ENCODE measurements at places on chromosomes 1 and 21. TPM values are rescaled to one million over a fixed set of nuclear protein-coding genes. Genes with fewer than 3 reads are reported as not detected.

DNA sequence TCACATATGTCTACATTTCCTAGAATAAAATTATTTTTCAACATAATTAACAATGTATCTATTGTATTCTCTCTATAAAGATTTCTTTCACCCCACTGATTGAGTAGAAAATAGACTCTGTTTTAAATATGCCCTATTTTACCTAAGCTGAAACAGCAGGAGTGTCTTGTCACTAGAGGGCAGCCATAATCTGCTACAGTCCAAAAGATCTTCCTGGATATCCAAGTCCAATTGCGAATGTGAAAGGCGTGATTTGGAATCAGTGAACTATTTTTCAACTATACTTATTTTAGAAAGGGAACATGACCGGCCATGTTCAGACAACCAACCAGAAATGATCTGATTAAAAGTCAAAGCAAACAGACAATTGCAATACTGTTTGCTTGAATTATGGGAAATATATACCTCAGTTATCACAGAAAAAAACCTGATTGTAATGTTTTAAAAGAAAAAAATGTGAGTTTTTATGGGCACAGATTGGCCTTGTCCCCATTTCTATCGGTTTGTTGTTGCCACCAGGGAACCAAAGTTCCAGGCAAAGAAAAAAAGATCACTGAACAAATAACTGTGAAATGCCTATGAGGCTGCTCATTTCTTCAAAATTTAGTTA lies 1211.0 kb upstream of the ADGRL4 start:
- no peak for DNase-seq
- no peak overlapping the region for H3K4me3 ChIP-seq
- H3K27ac ChIP-seq, result no peak overlapping the region
- no peaks in the 10 kb centered on the region for H3K36me3 ChIP-seq
- H3K4me1 ChIP-seq, result no peaks in the 10 kb centered on the region
- H3K27me3 ChIP-seq, result no peaks in the 10 kb centered on the region

DNA sequence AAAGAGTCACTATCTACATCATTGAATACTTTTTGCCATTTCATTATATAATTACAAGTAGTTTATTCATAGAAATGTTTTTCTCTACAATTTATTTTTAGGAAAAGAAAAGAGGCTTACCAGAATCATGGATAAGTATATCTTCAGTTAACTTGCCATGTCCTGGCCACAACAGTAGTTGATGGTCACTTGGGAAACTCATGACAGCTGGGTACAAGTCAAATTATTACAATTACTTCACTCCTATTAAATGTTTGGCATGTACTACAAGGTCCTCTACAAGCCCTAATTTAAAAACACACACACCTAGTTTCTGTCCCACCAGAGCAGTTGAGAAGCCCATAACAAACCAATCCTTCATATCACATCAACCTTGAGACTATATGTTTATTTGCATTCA lies 29.4 kb downstream of the PALMD start:
- peak overlapping the region; percentile 6 for H3K27ac ChIP-seq
- DNase-seq, result no peak
- H3K27me3 ChIP-seq, result no peaks in the 10 kb centered on the region
- H3K4me3 ChIP-seq, result no peak overlapping the region
- no peaks in the 10 kb centered on the region for H3K4me1 ChIP-seq

DNA sequence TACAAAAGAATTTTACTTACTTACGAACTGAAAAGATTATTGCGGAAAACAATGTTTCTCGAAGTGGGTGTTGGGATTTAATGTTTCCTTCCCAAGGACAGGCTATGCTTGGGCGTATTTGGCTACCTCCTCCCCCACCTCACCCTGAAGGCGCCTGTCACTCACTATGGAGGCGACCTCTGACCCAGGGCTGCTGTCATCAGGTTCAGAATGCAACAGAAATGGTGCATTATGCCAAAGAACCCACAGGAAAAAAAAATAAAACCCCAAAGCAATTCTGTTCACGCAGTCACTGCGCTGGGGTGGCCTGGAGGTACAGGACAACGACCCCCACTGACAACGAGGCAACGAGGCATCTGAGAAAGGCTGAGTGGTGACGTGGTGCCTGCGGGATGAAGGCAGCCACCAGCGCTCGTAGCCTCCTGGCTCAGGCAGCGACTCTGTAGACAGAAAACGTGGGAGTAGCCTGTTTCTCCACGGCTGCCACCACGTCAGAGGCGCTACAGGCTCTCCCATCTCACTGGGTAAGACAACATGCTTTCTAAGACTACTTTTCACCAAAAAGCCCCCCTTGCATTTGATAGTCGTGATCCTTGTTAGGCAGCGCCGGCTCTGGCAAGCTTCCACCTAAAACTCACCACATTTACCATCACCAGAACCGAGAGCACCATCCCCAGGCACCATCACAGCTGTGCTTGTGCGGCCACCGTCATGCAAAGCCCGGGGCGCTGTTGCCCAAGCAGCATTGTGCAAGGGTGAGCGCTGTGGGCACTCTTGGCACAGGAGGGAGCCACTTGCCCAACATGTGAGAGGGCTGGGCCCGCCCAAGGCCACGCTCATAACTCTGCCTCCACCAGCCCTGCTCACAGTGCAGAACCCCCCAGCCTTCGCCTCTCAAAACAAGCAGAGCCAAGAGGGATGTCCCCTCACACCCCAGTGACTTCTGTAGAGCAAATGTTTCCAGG lies 14.3 kb downstream of the NADK start:
- H3K4me1 ChIP-seq, result no peaks in the 10 kb centered on the region
- DNase-seq, result peak; percentile 78
- H3K36me3 ChIP-seq, result peaks cover 64% of the 10 kb centered on the region
- H3K4me3 ChIP-seq, result no peak overlapping the region
- no peaks in the 10 kb centered on the region for H3K27me3 ChIP-seq

DNA sequence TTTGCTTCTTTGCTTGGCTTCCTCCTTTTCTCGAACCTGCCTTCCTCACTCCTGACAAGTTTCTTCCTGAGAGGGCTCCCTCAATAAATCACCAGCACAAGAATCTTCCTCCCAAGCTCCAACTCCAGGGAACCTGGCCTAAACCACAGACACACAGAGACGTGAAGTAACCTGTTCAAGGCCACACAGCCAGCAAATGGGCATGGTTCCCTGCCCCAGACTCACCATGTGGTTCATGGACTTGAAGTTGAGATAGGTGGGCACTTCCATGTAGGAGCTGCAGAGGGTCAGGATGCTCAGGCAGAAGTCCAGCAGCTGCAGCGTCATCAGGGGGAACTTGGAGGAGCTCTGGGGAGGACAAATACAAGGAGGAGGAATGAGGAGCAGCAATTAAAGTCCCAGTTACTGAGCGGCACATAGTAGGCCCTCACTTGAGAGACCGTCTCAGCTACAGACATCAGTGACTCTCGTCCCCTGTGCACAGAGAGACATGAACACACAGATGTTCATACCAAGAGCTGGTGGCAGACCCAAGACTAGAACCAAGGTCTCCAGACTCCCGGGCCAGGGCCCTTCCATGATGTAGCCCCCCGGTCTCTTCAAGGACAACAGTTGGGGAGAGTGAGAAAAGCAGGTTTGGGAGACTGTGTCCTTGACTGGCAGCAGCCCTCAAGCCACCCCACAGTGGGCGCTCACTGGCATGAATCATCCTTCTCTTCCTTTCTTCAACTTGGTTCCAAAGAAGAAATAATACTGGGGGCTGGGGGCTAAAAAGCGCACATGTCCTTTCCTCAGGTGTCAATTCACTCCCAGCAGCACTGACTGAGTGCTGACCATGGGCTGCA lies 15.6 kb upstream of the MATN1 start:
- DNase-seq, result no peak
- H3K27me3 ChIP-seq, result no peaks in the 10 kb centered on the region
- no peaks in the 10 kb centered on the region for H3K4me1 ChIP-seq

TRAF5 gene
- 2.1 TPM for total RNA-seq

COQ8A gene
- total RNA-seq, result 158 TPM

GNG4 gene
- total RNA-seq, result not detected

GRCh38 chr1:29417147-29417858 lies 181.0 kb downstream of the PTPRU start:
- H3K4me1 ChIP-seq, result no peaks in the 10 kb centered on the region
- DNase-seq, result peak; percentile 65
- no peaks in the 10 kb centered on the region for H3K27me3 ChIP-seq
- H3K4me3 ChIP-seq, result no peak overlapping the region

GRCh38 chr21:14313300-14313699 lies 69.6 kb downstream of the HSPA13 start:
- no peaks in the 10 kb centered on the region for H3K27me3 ChIP-seq
- H3K4me1 ChIP-seq, result no peaks in the 10 kb centered on the region
- no peaks in the 10 kb centered on the region for H3K36me3 ChIP-seq
- H3K27ac ChIP-seq, result no peak overlapping the region

- H3K36me3 ChIP-seq, result no peaks in the 10 kb centered on the region
- no peak overlapping the region for H3K4me3 ChIP-seq
- H3K27me3 ChIP-seq, result no peaks in the 10 kb centered on the region
- no peak overlapping the region for H3K27ac ChIP-seq
These were observed 11.7 kb upstream of the TINAGL1 start for GRCh38 chr1:31564606-31564989.

DNA sequence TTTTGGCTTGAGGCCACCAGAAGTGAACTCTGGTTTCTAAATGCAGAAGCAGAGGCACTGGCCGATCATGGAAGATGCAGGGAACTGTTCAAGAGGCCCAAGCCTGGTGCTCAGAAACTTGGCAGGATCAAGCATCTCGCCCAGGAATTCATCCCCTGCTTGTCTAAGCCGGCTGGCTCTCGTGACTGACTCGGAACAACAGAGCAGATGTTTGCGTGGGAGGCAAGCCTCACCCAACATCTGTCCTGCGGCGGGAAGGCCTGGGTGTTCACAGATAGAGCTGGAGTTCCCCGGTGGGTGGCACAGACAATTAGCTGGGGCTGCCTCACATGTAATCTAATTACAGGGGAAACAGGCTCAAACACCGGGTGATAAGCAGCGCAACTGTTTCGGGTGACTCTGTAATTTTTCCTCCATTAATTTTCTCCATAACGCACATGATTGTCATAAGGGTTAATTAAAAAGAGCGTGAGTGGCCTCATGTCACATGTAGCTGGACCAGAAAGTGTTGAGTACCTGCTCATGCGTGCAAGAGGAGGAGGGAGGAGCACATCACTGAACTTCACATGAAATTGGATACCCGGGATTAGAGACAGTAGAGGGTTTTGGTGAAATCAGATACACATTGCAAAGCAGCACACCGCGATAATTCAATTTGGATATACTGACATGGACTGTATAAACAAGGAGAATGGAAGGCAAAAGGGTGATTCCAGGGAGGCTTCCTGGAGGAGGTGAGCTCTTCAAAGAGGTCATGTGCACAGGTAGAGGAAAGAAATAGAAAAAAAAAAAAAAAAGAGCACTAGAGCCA lies 180.0 kb downstream of the ETS2 start:
- no peaks in the 10 kb centered on the region for H3K36me3 ChIP-seq
- H3K27me3 ChIP-seq, result no peaks in the 10 kb centered on the region
- DNase-seq, result peak; percentile 79
- no peak overlapping the region for H3K4me3 ChIP-seq
- peak overlapping the region; percentile 51 for H3K27ac ChIP-seq

DNA sequence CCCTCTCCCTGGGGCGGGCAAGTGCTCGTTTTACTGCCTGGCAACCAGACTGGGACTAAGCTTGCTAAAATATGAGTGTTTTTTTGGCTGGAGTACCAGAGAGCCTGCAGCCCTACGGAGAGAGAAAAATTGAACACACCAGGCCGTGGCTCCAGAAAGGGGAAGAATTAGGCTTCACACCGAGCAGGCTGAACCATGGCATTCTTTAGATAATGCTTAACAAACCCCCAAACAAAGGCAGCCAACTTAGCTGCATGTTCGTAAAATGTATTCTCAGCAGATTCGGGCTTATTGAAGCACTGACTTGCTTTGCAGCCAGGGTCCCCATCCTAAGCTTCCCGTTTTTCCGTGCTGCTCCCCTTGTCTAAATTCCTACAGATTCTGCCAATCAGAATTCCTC lies 76.6 kb downstream of the LMX1A start:
- no peak overlapping the region for H3K27ac ChIP-seq
- H3K27me3 ChIP-seq, result no peaks in the 10 kb centered on the region
- H3K4me1 ChIP-seq, result no peaks in the 10 kb centered on the region

DNA sequence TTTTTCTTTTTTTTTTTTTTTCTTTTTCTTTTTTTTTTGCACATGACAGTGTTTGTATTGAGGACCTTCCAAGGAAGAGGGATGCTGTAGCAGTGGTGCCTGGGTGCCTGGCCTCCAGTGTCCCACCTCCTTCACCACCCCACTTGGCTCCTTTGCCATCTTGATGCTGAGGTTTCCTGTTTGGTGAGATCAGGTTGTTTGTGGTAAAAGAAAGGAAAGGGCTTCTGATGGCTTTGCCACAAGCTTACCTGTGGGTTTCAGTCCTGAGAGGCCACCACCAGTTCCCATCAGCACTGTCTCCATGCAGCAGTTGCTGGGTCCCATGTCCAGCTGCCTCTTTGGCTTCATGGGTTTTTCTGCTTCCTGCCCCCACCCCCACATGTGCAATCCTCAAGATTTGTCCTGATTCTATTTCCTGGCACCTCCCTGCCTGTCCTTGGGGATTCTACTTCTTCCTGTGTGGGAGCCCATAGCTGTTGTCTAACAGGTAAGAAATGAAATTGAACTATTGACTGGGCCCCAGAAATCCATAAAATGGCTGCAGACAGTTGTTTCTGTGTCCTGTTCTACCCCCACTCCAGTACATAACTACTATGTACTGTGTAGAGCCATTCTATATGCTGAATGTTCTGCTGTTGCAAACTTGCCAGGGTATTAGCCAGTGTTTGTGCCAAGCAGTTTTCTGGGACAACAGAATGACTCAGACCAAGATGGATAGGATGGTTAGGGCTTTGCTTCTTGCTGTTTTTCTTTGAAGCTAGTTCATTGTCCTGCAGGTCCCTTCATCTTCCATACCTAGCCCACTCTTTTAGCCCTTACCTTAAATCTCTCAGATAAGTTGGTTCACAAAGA lies 4.2 kb upstream of the CCDC28B start:
- H3K36me3 ChIP-seq, result peaks cover 63% of the 10 kb centered on the region
- no peak for DNase-seq
- no peak overlapping the region for H3K4me3 ChIP-seq
- no peak overlapping the region for H3K27ac ChIP-seq

PLCH2 gene
- 0.12 TPM for total RNA-seq

All from right atrium auricular region (tissue), 2 donors.